ENCODE measurements at places on chromosomes 6 and 20.

DNA sequence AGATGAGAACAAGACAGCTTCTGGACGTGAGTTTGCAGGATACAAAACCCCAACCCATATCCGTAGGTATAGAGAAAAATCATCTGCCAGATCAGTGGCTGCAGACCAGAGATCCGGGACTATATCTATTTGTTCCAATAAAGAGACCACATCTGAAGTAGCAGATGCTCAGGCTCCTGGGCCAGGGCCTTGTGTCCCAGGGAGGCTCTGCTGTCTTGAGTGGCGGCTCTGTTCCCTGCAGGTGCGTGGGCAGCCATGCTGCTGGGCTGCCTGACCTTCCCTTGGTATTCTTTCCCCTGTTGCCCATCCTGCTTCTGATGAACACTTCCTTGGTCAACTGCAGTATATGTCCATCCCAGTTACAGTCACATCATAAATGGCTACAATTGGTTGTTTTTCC, 34.9 kb downstream of the ERMARD start:
- no peak for DNase-seq

- no peak for DNase-seq
These were observed 13.2 kb upstream of the HMGA1 start for GRCh38 chr6:34223381-34223955.

DNA sequence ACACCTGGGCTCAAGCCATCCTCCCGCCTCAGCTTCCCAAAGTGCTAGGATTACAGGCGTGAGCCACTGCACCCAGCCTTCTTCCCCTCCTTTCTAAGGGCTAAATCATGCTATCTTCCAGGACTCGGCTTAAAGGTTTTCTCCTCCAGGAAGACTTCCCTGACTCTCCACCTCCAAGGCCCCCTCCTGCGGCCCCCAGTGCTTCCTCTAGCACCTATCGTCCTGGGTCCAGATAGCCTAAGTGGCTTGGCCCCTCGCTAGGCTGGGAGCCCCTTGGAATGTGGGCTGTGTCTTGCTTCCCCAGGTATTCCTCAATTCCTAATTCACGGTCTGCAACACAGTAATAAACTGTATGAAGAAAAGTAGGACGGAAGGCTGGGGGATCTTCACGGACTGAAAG, 36.7 kb downstream of the PIM1 start:
- no peak for DNase-seq

DNA sequence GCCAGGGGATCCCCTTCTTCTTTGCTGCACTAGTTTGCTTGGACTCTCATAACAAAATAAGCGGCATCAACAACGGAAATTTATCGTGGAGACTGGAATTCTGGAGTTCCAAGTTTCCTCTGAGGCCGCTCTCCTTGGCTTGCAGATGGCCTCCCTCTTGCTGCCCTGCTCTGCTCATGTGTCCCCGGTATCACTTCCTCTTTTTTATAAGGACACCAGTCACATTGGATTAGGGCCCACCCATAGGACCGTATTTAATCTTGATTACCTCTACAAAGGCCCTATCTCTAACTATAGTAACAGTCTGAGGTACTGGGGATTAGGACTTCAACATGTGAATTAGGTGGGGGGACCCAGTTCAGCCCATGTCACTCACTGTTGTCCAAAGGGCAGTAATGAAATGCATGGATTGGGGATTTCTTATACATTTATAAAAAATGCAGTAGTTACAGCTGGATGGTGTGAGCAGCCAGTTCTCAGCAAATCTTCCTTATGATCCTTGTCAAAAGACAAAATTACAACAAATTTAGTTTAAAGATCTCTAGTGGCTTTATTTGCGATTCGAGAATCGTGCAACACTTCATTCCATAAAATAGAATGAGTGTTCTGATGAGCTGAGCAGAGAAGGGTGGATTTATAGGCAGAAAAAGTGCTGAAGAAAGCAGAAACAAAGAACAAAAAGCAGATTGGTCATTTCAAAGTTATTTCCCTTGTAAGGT, 59.3 kb upstream of the AKAP12 start:
- DNase-seq: peak; percentile 66

DNA sequence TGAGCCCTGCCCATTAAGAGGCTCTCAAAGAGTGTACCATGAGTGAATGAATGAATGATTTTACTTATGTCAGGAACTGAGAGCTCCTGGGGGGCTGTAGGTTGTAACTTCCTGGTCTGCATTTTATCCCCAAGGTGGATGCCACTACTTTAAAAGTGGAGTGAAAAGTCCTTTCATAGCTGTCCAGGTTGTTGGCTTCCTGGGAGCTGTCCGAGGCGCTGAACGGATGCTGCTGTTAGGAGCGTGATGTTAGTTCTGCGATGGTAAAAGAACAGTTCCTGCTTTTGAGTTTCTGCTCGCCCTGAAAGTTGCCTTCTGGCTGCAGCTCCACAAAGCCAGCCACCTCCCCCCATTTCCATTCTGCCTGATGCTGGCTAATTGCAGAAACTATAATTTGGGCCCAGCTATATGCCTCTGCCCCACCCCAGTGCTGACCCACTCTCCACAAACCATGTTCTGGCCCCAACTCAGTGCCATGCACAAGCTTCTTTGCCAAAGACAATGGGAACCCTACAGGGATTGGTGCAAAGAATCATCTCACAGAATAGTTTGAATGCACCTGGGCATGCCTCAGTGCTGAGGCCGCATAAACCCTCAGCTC, 330.9 kb upstream of the CDH4 start:
- DNase-seq: peak; percentile 45

- no peak for DNase-seq
These were observed 517.0 kb downstream of the LMBRD1 start for GRCh38 chr6:69279805-69280204.
